Mesenchymal stem cell (in vitro differentiated cells and primary cell): ENCODE measurements at places on chromosomes 12 and 14.

- no peak for DNase-seq
Measured at GRCh38 chr12:128729628-128730121, 94.1 kb downstream of the SLC15A4 start.

DNA sequence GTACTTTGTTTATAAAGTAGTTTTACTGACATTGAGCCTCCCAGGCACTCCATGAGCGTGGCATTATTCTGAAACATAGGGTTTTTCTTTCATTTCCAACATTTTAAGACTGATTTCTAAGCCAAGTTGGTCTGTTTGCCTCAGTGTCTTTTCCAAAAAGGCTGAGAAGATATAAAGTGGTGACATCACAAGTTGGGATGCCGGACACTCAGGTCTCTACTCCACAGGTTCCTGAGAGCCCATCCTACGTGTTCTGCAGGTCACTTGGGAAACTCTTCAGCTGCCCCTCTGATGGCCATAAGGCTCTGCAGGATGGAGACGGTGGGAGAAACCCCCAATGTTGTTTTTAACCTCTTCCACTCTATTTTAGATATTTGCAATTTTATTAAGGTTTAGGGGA, 6.0 kb downstream of the RFX4 start:
- no peak for DNase-seq

GRCh38 chr14:73833034-73833433, 18.6 kb upstream of the PTGR2 start:
- no peak for DNase-seq

DNA sequence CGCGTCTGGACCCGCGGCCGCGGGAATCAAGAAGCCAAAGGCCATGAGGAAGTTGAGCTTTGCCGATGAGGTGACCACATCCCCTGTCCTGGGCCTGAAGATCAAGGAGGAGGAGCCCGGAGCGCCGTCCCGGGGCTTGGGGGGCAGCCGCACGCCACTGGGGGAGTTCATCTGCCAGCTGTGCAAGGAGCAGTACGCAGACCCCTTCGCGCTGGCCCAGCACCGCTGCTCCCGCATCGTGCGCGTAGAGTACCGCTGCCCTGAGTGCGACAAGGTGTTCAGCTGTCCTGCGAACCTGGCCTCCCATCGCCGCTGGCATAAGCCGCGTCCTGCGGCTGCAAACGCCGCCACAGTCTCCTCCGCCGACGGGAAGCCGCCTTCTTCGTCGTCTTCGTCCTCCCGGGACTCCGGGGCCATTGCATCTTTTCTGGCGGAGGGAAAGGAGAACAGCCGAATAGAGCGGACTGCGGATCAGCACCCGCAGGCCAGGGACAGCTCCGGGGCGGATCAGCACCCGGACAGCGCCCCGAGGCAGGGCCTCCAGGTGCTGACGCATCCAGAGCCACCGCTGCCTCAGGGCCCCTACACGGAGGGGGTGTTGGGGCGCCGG, 1.0 kb downstream of the INSM2 start:
- DNase-seq = peak; percentile 69

DNA sequence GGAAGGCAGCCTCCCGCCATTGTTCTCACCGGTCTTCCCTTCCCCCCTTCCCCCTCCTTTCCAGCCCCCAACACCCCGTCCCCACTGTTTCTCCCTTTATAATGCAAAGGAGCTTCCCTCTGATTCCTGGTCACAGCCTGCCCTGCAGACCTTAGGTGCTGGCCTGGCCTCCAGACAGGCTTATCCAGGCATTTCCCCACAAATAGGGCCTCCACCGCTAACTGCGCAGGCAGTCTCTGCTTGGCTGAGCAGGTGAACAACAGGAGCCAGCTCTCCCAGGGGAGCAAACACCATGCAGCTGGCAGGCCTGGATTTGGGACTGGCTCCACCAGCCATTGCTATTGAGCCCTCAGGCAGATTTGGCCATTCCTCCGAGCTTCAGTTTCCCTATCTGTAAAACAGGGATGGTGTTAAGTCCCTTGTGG, 46.0 kb downstream of the SMIM41 start:
- no peak for DNase-seq

- peak; percentile 77 for DNase-seq
Measured at GRCh38 chr12:76863005-76863670, 15.7 kb downstream of the CSRP2 start.

- DNase-seq = peak; percentile 61
Measured at GRCh38 chr12:29073631-29074239, 75.3 kb upstream of the FAR2 start.
